ENCODE measurements at places on chromosomes 11 and 22. TPM values are rescaled to one million over a fixed set of nuclear protein-coding genes. Genes with fewer than 3 reads are reported as not detected.

DNAJB13 gene
- total RNA-seq, result not detected

KRTAP5-7 gene
- 0.17 TPM for total RNA-seq

FAM181B gene
- total RNA-seq, result 0.17 TPM

MS4A4E gene
- not detected for total RNA-seq

SLC22A6 gene
- not detected for total RNA-seq

DNA sequence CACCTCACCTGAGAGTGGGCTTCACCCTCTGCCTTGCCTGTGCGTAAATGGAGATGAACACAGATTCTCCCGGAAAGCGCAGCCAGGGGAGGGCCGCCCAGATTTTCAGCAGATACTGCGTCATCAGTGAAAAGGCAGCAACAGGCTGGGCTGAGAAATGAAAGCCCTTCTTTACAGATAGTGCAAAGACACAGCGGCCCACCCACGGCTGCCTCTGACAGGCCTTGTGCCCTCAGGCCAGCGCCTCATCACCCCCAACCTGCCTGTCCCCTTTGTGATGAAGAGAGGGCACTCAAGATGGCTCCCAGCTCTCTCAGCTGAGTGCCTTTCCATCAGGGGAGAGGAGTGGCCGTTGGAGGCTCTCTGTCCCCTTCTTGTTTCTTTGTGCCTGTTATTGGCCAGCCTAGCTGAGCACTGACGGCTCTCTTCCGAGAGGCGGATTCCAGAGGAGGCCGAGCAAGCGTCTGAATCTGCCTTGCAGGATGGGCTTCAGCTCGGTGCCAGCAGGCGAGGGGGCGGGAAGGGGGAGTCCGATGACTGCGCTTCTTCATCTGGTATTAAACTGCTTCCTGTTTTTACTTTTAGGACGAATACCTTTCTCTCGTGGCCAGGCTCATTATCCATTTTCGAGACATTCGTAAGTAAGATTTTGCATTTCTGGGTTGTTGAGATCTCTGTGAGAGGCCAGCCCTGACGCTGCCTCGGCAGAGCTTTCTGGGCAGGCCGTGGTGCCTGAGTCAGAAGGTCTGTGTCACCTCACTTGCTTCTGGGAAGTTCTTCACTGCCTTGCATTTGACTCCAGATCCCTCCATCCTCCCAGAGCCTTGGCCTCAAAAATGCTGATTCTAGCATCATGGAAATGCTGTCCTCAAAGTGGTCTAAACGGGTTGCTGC is 43.7 kb downstream of the MED15 start:
- H3K4me1 ChIP-seq, result peaks cover 49% of the 10 kb centered on the region
- peak; percentile 54 for DNase-seq
- H3K27me3 ChIP-seq, result no peaks in the 10 kb centered on the region
- peak overlapping the region; percentile 98 for H3K27ac ChIP-seq
- H3K4me3 ChIP-seq, result peak overlapping the region; percentile 11
- peaks cover 15% of the 10 kb centered on the region for H3K36me3 ChIP-seq

DNA sequence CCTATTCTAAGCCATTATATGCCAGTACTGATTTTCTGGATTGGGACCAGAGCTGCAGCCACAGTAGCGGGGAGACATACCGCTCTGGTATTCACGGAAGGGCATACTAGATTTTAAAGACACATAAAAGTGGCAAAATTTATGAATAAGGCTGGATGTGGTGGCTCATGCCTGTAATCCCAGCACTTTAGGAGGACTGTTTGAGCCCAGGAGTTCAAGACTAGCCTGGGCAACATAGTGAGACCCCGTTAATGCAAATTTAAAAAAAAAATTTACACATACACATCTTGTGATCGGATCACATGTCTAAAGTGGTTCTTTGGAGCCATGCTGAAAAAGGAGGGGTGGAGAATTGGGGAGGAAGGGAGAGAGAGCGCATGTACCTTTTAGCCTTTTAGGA is 9.0 kb downstream of the RPL27A start:
- no peak for DNase-seq
- peaks cover 14% of the 10 kb centered on the region for H3K4me1 ChIP-seq
- H3K4me3 ChIP-seq, result no peak overlapping the region
- no peaks in the 10 kb centered on the region for H3K27me3 ChIP-seq

GRCh38 chr11:126339863-126340434 is 15.5 kb upstream of the ST3GAL4 start:
- H3K27ac ChIP-seq, result no peak overlapping the region
- DNase-seq, result peak; percentile 77
- H3K36me3 ChIP-seq, result peaks cover 7% of the 10 kb centered on the region
- H3K27me3 ChIP-seq, result no peaks in the 10 kb centered on the region
- no peak overlapping the region for H3K4me3 ChIP-seq

DNA sequence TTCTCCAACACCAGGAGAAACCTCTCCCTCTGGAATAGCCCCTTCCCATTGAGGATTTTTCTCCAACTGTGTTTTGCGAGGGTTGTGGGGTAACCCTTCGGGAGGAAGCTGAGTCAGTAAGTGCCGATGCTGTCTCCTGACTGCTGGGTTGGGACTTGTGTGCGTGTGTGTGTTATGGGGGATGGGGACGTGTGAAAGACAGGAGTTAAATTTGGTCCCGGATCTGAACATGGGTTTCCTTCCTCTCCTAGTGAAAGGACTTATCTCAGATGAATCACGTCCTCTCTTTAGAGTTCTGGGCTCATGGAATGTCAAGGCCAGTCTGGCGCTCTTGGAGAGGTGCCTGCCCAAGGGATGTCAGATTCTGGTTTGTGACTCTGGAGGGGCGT is 33.3 kb downstream of the KIAA1671 start:
- peak; percentile 73 for DNase-seq
- no peaks in the 10 kb centered on the region for H3K27me3 ChIP-seq
- no peaks in the 10 kb centered on the region for H3K36me3 ChIP-seq
- peak overlapping the region; percentile 15 for H3K27ac ChIP-seq
- H3K4me1 ChIP-seq, result no peaks in the 10 kb centered on the region

DNA sequence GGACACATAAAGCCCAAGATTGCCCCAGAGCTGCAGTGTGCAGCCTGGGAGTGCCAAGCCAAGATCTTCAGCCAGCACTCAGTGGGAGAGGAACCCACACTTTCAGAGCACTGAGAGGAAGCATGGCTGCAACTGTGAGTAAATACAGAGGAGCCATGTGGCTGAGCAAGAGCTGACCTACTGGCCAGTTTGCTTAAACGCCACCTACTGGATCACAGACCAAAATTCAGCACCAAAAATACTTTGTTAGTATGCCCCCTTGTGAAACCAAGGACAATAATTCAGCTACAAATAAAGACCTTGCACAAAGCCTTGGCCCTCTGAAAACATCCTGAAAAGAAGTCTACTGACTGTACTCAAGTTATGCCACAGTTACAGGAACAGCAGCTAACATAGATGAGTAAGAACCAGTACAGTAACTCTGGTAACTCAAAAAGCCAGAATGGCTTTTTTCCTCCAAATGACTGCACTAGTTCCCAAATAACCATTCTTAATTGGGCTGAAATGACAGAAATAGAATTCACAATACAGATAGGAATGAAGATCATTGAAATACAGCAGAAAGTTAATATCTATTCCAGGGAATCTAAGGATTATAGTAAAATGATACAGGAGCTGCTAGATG is 10.1 kb upstream of the OR4A15 start:
- no peak overlapping the region for H3K27ac ChIP-seq
- no peak for DNase-seq
- H3K36me3 ChIP-seq, result no peaks in the 10 kb centered on the region
- no peak overlapping the region for H3K4me3 ChIP-seq
- no peaks in the 10 kb centered on the region for H3K27me3 ChIP-seq
- H3K4me1 ChIP-seq, result no peaks in the 10 kb centered on the region

GRCh38 chr22:36328635-36329253 is 59.0 kb downstream of the MYH9 start:
- peak overlapping the region; percentile 98 for H3K27ac ChIP-seq
- no peaks in the 10 kb centered on the region for H3K27me3 ChIP-seq
- H3K36me3 ChIP-seq, result peaks cover 51% of the 10 kb centered on the region

DNA sequence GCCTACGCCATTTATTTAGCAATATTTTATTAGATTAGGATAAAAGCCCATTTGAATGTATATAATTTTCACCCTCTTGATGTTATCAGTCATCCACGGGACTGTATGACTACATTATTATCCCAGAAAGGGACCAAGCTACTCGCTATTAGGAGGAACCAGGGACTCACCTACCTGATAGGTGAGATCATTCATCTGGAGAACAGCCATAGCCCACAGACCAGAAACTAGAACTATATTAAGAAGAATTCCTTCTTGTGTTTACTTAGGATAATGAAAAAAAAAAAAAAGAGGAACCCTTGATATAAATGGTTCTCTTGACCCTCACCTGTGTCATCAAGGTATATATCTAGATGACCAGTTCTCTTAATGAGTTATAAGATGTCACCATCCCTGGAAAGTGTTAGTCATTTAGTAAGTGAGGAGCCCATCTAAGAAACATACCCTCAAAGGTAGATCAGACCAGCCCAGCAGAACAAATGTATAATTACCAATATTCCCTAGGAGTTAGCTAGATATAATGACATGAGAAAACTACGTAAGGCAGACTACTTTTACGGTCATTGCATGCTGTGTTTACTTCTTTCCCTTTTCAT is 8.0 kb downstream of the SIK3 start:
- DNase-seq, result peak; percentile 38
- no peak overlapping the region for H3K27ac ChIP-seq
- H3K36me3 ChIP-seq, result no peaks in the 10 kb centered on the region
- peaks cover 2% of the 10 kb centered on the region for H3K4me1 ChIP-seq
- H3K27me3 ChIP-seq, result no peaks in the 10 kb centered on the region
- no peak overlapping the region for H3K4me3 ChIP-seq

DNA sequence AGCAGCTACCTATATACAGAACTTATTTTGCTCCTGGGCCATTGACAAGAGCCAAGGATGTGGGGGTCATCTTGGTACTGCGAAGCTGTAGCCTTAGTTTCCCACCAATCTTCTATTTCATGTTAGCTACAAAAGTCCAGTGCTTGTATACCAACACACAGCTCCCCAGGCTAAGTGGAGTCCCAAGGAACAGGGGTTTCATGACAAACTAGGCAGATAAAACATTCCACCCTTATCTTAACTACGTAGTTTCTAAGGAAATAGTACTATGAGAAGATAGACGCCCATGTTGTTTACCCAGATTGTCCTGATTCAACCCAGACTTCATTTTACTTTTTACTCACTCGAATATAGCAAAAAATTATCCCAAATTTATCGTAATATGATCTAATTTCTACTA is 218.5 kb downstream of the DYNC2H1 start:
- no peak for DNase-seq
- no peaks in the 10 kb centered on the region for H3K27me3 ChIP-seq
- no peak overlapping the region for H3K27ac ChIP-seq
- H3K4me3 ChIP-seq, result no peak overlapping the region

DNA sequence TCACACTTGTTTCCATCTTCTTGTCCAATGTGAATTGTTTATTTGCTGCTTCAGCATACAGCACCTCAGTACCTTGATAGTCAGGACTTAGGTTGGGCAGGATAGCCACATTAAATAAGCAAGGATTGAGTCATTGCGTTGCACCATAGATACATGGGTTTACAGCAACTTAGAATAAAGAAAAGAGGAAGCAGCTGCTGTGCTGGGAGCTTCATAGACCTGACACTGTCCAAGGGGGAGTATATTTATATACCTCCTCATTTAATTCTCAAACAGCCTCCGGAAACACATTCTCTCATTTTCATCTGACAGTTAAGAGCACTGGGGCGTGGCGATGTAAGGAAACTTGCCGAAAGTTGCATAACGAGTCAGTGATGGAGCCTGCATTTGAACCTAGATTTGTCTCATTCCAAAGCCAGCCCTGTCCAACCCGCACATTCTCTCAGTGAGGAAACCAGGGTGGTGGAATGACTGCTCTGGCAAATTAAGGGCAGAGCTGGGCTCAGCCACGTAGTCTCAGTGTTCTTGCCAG is 42.2 kb downstream of the UBASH3B start:
- no peaks in the 10 kb centered on the region for H3K27me3 ChIP-seq
- no peak overlapping the region for H3K27ac ChIP-seq
- no peaks in the 10 kb centered on the region for H3K36me3 ChIP-seq
- H3K4me1 ChIP-seq, result no peaks in the 10 kb centered on the region

DNA sequence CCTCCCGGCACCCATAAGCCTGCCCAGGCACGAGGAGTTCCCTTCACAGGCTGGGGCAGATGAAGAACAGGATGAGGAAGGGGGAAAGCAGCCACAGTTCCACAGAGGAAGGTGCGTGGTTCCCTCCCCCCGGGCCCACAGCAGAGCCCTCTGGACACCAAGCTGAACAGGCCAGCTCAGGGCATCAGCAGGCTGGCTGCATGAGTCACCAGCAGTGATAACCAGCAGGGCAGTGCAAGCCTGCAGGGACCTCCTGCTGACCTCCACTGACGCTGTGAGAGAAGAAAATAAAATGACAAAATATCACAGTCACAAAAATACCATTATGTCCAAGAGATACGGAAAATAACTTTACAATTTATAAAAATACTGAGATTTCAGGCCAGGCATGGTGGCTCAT is 11.5 kb downstream of the RTL6 start:
- H3K4me1 ChIP-seq, result no peaks in the 10 kb centered on the region
- DNase-seq, result peak; percentile 20
- no peak overlapping the region for H3K4me3 ChIP-seq

DNA sequence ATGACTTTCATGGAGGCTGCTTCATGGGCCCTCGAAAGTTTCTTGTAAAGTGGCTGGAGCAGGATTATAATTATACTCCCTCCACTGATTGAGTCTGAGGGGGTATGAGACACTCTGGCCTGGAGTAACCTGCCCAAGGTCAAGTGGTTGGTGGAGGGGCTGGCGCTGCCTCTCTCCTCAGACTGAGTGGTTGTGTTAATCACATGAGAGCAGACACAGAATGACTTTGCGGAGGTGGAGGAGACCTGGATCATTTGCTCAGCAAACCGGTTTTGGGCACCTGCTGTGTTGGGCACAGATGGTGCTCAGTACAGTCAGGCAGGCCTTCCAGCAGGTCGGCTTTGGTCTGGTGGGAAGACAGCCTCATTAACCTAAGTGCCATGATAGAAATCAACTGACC is 11.8 kb downstream of the BCR start:
- DNase-seq, result no peak
- no peak overlapping the region for H3K27ac ChIP-seq
- H3K4me1 ChIP-seq, result no peaks in the 10 kb centered on the region
- H3K4me3 ChIP-seq, result no peak overlapping the region
- no peaks in the 10 kb centered on the region for H3K36me3 ChIP-seq

DNA sequence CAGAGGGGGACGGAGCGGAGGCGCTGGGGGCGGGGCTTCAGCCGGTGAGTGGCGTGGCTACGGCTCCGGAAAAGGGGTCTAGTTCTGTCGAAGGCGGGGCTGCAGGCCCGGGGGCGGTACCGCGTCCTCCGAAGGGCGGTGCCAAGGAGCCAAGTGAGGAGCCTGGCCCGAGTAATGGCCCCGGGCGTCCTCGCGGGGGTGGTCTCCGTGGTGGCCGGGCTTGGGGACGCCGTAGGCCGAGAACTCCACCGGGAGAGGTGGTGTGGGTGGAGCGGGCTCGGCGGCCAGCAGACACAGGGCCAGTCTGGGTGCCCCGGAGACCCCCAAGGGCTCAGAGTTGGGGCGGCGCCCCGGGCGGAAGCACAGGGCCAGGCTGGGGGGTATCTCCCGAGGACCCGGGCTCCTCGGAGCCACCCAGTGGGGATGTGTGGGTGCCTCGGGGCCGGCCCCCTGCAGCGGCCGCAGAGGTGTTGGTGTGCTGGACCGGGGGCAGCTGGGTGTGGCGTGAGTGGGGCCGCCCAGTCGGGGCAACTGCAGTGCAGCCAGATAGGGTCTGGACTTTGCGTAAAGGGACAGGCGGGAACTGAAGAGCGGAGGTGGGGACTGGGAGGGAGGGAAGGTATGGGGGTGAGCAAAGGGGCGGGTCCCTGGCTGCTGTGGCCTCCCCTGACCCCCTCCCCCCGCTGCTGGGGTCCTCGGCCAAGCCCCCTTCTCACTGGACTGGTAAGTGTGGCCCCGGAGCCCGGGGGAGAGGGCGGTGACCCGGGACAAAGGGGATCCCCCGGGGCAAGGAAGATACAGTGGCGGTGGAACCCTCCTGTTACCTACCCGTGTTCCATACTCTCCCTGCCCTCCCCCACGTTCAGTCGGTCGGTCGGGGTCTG is 838 bp downstream of the FKBP2 start:
- no peaks in the 10 kb centered on the region for H3K27me3 ChIP-seq
- H3K27ac ChIP-seq, result peak overlapping the region; percentile 78
- H3K4me1 ChIP-seq, result peaks cover 20% of the 10 kb centered on the region
- DNase-seq, result no peak
- peaks cover 15% of the 10 kb centered on the region for H3K36me3 ChIP-seq
